ENCODE measurements at places on chromosomes 1 and 21.
A peak's percentile ranks its signal among the peaks of the same experiment; 100 is the strongest.

DNA sequence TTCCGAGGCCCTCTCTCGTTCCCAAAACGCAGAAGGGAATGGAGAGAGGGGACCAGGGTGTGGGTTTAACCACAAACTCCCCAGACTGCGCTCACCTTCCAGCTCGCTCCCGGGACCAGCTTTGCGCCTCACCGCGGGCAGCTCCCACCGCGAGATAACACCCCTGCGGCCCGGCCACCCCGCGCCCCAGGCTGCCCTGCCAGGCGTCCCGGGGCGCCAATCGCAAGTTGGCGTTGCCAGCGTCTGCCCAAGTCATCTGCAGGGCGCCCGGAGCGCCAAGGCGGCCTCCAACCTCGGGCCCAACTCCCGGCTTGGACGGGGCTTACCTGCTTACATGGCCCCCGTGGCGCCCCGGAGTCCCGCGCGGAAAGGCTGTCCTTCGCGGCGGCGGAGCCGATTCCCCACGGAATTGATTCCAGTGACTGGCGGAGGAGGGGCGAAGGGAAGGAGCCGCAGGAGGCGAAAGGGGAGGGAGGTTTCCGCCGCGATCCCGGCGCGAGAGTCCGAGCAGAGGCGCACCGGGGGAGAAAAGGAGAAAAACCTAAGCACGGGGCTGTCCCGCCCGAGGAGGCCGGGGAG is 456 bp downstream of the PTPN14 start:
- peak; percentile 35 for DNase-seq

GRCh38 chr1:27366113-27366410 is 699 bp downstream of the MAP3K6 start:
- DNase-seq = peak; percentile 51

- DNase-seq = no peak
Observed at GRCh38 chr1:28199328-28200233, 23.1 kb upstream of the PTAFR start.

DNA sequence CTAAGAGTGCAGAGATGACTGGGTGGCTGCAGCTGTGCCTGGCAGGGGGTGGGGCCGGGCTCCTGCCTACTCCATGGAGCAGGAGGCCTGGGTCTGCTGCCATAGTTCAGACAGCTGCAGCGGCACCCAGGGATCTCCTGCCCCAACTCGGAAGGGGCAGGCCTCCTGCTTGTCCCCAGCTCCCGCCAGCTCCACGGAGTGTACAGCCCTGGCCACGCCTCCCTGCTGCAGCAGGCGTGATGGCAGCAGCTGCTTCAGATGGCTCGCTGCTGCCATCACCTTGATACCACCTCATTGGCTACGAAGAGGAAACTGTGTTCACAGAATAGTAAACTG is 35.9 kb downstream of the ACTL8 start:
- DNase-seq = no peak

DNA sequence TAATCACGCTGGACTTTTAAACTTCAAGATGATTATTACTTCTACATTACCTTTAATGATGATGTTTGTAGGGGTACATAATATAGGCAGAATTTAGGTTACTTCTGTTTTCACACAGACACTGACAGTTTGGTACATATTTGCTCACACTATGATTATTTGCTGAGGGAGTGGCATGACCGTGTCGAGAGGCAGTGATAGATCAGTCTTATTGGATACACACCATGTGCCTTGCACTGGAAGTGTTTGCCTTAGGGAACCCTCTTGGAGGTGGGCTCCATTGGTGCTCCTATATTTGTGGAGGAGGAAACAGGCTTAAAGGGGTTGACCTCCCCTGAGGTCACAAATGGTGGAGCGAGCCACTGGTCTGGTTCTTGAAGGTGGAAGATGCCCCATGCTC is 132.1 kb downstream of the PRDM2 start:
- DNase-seq = no peak

DNA sequence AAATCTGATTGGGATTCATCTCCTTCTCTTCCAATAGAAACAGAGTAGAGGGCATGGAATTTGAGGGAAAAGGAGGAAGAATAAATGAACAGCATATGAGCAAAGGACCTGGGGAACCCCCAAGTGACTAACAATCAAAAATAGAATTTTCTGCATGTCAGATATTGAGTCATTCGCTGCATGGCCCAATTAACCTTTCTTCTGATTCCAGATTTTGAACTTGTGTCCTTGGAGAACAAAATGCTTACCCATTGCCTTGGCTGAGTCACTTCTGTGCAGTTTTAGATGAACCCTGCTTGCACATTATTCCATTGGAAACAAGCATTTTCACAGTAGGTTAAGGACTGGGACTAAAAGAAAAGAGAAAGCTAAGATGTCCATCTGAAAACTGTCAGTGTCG is 390.5 kb downstream of the ST6GALNAC3 start:
- no peak for DNase-seq

DNA sequence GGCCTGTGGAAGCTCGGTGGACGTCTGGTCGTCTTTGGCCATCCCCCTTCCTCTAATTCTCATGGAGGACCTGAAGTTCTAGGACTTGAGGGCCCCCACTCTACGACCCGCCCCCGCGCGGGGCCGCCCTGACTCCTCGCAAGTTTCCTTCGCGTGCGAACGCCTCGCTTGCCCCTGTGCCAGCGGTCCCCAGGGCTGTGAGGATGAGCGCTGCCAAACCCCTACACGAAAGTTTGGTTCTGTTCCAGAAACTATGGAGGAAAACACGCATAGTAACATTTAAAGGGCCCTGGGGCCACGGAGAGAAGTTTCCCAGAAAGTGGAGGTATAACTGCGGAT is 304 bp upstream of the GNG12 start:
- peak; percentile 31 for DNase-seq

GRCh38 chr1:236861560-236862218 is 66.6 kb downstream of the MTR start:
- no peak for DNase-seq

DNA sequence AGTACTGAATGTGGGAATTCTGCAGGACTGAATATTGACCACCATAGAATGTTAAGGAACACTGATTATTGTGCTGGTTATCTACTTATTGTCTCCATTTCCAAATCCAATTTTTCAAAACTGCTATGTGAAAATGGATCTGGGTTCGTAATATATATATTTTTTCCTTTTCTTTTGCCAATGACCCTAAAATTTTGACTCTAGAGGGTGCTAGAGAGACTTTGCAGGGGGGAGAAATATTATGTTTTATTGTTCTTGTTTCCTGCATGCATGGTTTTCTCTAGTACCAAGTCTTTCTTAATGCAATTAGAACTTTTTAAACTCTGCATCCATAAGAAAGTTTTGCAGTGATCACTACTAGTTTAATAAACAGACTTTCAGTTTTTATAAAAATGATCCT is 1256.9 kb downstream of the BRINP3 start:
- DNase-seq = peak; percentile 4

DNA sequence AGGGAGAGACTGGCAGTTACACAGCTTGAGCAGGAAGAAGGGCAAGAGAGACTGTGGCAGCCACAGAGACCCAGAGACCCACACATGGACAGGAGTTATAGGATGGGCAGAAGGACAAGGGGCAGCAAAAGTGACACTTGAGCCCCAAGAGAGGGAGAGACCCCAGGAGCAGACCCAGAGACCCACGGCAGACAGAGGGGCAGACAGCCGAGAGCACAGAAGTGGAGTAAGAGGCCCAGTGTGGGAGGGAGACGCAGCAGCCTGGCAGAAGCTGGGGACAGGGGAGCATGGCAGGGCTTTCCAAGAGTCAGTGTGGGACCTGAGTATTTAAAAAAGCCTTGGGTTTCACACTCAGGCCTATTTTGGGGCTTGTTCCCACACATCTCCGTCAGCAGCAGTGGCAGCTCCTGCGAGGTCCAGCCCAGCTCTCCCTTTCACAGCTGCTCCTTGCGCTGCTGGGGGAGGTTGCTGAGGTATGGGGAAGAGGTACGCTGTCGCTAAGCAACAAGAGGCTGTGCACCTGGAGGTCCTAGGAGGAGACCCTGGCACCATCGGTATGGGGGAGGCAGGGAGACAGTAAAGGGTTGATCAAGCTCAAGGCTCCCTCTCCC is 9.0 kb upstream of the MEF2D start:
- DNase-seq = no peak

DNA sequence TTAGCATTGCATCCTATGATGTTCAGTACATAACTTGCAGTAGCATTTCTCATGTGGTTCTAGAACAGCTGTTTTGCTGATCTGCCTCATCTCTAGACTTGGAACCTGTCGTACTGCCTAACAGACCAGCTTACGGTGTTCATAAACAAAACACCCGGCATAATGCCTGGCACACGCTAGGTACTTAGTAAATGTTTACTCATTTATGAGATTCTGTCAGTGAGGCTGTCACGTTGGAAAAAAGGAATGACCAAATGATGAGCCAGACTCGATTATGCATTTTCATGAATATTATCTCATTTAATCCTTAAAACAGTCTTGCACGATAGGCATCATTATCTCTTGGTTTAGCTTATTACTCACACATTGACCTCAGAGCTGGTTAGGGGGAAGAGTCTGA is 46.4 kb downstream of the CACHD1 start:
- DNase-seq = no peak

GRCh38 chr1:164647211-164647610 is 88.2 kb downstream of the PBX1 start:
- no peak for DNase-seq
